Large intestine (tissue), 12 donors: ENCODE measurements at places on chromosomes 7 and 10. TPM values are rescaled to one million over a fixed set of nuclear protein-coding genes. Genes with fewer than 3 reads are reported as not detected.

DNA sequence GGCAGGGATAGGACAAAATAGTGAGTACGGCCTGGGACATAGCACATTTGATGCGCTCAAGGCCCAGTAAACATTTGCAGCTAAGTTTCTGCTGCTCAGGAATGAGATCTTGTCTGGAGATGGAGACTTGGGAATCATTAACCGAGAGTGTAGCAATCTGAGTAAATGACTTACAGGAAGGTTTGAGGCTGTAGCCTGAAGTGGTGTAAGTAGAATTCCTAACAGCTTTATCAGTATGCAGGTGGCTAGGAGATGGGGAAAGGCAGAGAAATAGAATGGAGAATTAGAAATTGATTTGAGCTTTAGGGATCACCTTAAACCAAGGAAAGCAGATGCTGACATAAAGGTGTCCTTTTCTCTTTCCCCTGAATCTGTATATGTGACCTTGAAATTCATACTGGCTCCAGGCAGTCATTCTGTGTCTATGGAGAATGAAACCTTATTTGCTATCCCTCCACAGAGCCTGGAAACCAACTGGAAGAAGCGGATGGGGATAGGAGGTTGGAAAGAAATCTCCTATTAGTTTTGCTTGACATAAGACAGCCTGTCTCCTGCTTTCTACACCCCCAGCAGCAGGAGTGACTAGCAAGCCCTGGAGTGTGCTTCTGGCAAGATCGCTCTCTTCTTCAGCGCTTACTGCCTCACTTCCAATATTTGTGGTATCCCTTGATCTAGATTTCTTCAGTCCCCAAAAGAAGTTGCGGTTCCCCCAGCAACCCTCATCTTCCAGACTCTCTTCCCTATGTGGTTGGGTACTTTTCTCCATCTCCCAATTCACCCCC lies 6.4 kb upstream of the PON2 start:
- DNase-seq: peak; percentile 93
- no peak overlapping the region for H3K4me3 ChIP-seq
- no peaks in the 10 kb centered on the region for H3K27me3 ChIP-seq
- no peaks in the 10 kb centered on the region for H3K36me3 ChIP-seq
- H3K4me1 ChIP-seq: peaks cover 32% of the 10 kb centered on the region

DNA sequence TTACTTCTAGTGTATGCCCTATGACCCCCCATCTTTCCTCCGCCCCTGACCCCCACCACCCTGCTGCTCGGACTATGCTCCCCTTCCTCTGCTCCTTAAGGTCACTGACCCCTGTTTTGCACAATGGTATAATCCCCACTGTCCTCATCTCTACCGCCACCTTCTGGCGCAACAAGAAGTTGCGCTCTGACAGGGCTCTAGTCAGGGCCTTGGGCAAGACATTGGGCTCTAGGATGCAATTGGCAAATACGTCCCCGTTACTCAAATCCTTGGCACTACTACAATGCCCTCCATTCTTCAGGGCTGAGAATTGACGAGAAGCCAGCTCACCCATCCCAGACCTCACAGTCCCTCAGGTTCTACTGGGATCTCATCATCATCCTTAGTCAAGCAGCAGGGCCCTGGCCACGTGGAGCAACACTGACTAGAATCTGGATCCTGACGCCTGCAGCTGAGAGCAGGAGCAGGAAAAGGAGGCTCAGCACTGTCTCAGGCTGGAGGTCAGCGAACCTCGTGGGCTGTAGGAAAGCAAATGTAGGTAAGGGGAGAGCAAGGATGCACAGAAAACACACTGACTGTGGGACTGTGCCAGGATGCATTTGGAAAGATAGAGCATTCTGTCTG lies 10.6 kb downstream of the LRIT2 start:
- no peak overlapping the region for H3K27ac ChIP-seq
- H3K4me3 ChIP-seq: no peak overlapping the region
- H3K27me3 ChIP-seq: no peaks in the 10 kb centered on the region
- H3K36me3 ChIP-seq: no peaks in the 10 kb centered on the region
- DNase-seq: no peak

DNA sequence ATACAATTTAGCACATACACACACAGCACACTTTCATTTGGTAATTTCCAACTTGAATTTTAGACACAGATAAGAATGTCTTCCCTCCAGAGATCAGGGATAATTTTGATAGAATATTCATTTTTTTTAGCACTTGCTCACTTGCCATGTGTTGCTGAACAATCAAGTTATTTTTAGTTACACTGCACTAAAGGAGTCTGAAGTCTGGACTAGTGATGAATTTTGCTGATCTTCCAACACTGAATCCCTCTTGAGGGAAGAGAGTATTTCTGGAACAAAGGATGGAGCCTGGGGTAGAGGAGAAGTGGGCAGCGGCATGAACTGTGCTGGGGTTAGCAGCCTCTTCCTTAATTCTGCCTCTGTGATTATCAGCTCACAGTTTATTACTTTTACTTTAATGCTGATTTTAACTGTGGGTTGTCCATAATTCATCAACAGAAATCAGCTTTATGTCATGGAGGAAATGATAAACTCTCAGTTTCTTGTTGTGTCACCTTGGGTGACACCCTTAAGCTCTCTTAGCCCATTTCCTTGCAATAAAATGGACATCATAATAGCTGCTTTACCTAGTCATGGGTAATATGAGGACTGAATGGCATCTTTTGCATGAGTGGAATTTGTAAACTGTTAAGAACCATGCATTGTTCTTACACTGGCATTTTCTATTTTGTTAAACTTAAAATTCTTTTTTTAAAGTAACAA lies 32.1 kb downstream of the SGPL1 start:
- DNase-seq: no peak
- H3K27ac ChIP-seq: no peak overlapping the region
- no peak overlapping the region for H3K4me3 ChIP-seq
- H3K36me3 ChIP-seq: peaks cover 15% of the 10 kb centered on the region
- H3K4me1 ChIP-seq: peaks cover 50% of the 10 kb centered on the region

DNA sequence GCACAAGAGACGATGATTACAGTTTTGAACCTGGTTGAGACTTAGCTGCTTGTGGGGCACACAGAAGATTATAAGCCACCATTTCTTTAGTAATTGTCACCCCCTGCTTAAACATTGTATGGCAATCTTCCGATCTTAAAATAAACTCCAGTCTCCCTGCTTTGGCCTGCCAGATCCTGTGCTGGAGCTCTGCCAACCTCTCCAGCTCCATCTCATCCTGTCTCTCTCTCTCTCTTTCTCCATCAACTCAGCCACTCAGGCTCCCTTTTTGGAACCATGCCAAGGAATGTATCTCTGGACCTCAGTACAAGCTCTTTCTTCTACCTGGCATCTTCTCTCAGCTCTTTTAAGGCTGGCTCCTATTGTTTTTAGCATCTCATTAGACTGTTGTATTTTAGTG lies 1053.2 kb downstream of the REEP3 start:
- peak; percentile 27 for DNase-seq
- peaks cover 14% of the 10 kb centered on the region for H3K4me1 ChIP-seq
- H3K36me3 ChIP-seq: no peaks in the 10 kb centered on the region
- H3K4me3 ChIP-seq: no peak overlapping the region
- no peaks in the 10 kb centered on the region for H3K27me3 ChIP-seq

- no peaks in the 10 kb centered on the region for H3K4me1 ChIP-seq
- no peak overlapping the region for H3K27ac ChIP-seq
- no peak for DNase-seq
- H3K4me3 ChIP-seq: no peak overlapping the region
Measured at GRCh38 chr10:34729619-34730018, 85.5 kb downstream of the PARD3 start.

DNA sequence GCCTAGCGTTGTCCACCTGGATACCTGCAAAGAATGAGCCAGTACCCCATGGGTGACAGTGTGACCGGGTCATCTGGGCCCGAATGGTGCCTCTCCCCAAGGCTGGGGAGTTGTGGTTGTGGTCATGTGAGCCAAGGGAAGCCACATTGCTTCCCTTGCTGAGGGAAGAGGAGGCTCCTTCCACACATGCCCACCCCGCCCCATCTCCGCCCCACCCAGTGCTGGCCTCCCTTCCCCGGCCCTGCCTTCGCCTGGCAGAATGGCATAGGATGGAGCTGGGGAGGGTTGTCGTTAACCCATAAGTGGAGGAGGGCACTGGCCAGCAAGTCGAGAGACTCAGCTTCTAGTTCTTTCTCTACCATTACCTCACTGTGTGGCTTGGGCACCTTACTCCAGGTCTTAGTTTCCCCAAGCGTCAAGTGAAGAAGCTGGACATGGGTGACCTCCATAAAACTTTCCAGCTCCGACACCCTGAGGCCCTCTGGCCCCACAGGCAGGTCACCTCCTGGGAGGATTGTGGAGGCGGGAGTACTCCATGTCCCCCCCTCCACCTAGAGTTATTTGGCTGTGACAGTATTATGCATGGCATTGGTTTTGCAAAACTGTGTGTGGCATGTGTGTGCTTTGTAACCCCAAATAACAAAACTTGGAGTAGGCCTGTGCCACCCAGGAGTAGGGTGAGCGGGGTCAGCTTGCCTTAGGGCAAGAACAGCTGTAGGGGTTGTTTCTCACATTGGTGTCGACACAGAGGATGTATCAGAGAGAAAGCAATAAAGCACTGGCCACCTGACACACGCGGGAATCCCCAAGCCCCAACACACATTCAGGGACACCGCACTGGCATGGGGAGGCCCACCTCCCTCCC lies 90.5 kb upstream of the MACROH2A2 start:
- H3K4me3 ChIP-seq: no peak overlapping the region
- no peaks in the 10 kb centered on the region for H3K36me3 ChIP-seq
- H3K4me1 ChIP-seq: peaks cover 16% of the 10 kb centered on the region

GRCh38 chr10:30818010-30818660 lies 188.6 kb upstream of the LYZL2 start:
- no peak overlapping the region for H3K27ac ChIP-seq
- no peaks in the 10 kb centered on the region for H3K36me3 ChIP-seq
- peaks cover 9% of the 10 kb centered on the region for H3K4me1 ChIP-seq
- no peak overlapping the region for H3K4me3 ChIP-seq

DNA sequence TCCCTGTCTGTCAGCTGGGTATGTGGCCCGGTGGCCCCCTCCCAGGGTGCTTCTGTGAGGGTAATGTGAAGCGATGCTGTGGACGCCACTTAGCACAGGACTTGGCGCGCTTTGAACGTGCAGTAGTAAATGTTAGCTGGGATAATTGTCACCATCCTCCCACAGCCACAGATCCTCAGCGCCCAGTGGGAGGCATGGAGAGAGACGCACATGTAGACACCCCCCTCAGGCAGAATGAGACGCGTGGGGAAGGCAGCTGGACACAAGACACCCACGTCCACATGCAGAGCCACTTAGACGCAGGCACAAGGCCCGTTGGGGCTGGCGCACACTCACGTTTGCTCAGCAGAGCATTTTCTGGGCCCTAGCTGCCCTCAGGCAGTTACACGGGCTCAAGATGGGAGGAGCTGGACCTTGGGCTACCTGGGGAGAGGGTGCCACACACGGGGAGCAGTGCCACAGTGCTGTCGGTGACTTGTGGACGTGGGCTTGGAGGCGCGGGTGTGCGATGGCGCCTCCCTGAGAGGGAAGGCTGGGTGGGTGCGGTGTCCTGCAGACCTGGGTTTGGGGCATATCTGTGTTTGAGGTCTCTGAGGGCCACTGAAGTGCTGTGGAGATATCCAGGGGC lies 26.4 kb downstream of the ADCYAP1R1 start:
- H3K27ac ChIP-seq: no peak overlapping the region
- no peaks in the 10 kb centered on the region for H3K4me1 ChIP-seq
- H3K4me3 ChIP-seq: no peak overlapping the region
- peaks cover 14% of the 10 kb centered on the region for H3K27me3 ChIP-seq
- no peak for DNase-seq
- H3K36me3 ChIP-seq: no peaks in the 10 kb centered on the region

- no peak overlapping the region for H3K4me3 ChIP-seq
- no peak overlapping the region for H3K27ac ChIP-seq
- peaks cover 5% of the 10 kb centered on the region for H3K4me1 ChIP-seq
- peaks cover 2% of the 10 kb centered on the region for H3K27me3 ChIP-seq
- DNase-seq: no peak
- H3K36me3 ChIP-seq: no peaks in the 10 kb centered on the region
Measured at GRCh38 chr10:83982812-83983211, 156.5 kb upstream of the GHITM start.

DNA sequence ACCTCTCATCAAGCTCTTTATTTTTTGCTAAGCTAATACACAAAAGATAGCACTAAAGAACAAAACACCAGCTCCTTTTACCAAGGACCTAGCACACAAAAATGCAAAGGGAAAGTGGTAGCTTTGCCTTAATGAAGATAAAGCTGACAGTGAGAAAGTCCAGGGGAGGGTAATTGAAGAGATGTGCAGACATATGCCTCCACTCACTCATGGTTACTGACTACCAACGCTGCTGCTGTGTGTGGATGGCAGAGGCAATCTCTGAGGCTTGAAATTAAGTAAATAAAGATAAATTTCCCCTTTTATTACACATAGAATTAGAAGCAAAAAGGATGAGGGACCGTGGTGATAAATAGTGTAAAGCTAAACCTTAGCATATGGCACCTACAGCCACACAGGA lies 87.0 kb downstream of the HGF start:
- H3K4me3 ChIP-seq: no peak overlapping the region
- no peak for DNase-seq
- H3K36me3 ChIP-seq: no peaks in the 10 kb centered on the region

- H3K27me3 ChIP-seq: no peaks in the 10 kb centered on the region
- no peaks in the 10 kb centered on the region for H3K4me1 ChIP-seq
- no peaks in the 10 kb centered on the region for H3K36me3 ChIP-seq
- H3K4me3 ChIP-seq: no peak overlapping the region
Measured at GRCh38 chr7:3861941-3862340, 560.9 kb downstream of the SDK1 start.

- peaks cover 16% of the 10 kb centered on the region for H3K36me3 ChIP-seq
- H3K4me1 ChIP-seq: peaks cover 12% of the 10 kb centered on the region
- DNase-seq: no peak
- no peak overlapping the region for H3K4me3 ChIP-seq
Measured at GRCh38 chr10:61943674-61944378, 42.3 kb downstream of the ARID5B start.

GRCh38 chr10:43344051-43344450 lies 27.4 kb upstream of the FXYD4 start:
- no peaks in the 10 kb centered on the region for H3K4me1 ChIP-seq
- H3K27me3 ChIP-seq: no peaks in the 10 kb centered on the region
- no peaks in the 10 kb centered on the region for H3K36me3 ChIP-seq

Gene YAE1
- polyA plus RNA-seq: 50.2 TPM

Gene ASL
- polyA plus RNA-seq: 103 TPM

Gene CAMK1D
- polyA plus RNA-seq: 8.4 TPM

Gene ASB10
- polyA plus RNA-seq: not detected

Gene CYP2C19
- 26.9 TPM for polyA plus RNA-seq

Gene SLC16A12
- 1.1 TPM for polyA plus RNA-seq

Gene CCDC146
- 13.4 TPM for polyA plus RNA-seq

Gene COPS6
- polyA plus RNA-seq: 94.0 TPM

Gene TCF7L2
- polyA plus RNA-seq: 48.2 TPM
